ENCODE measurements at places on chromosomes 7 and 10.

DNA sequence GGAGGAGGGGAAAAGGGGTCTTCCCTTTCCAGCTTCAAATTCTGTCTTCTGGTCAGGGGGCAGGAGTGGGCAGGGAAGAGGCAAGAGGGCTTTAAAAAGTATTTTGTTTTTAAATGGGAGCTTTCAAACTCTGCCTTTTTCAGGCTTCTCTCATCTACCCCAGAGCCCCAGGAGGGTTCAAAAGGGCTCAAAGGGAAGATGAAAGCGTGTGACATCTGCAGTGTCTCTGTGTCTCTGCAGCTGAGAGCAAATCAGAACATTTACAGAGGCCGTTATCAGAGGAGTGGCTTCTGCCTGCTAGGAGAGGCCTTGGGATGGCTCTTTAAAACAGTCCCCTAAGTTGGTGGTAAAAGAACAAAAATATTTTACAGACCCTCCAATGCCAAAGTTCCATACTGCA is 30.3 kb downstream of the TRIM8 start:
- no peak for DNase-seq

- no peak for DNase-seq
Observed at GRCh38 chr10:78420946-78421735, 387.5 kb downstream of the RPS24 start.

GRCh38 chr10:82319074-82319473 is 444.1 kb downstream of the NRG3 start:
- no peak for DNase-seq

- DNase-seq: no peak
Observed at GRCh38 chr10:124480860-124481259, 19.2 kb downstream of the LHPP start.

DNA sequence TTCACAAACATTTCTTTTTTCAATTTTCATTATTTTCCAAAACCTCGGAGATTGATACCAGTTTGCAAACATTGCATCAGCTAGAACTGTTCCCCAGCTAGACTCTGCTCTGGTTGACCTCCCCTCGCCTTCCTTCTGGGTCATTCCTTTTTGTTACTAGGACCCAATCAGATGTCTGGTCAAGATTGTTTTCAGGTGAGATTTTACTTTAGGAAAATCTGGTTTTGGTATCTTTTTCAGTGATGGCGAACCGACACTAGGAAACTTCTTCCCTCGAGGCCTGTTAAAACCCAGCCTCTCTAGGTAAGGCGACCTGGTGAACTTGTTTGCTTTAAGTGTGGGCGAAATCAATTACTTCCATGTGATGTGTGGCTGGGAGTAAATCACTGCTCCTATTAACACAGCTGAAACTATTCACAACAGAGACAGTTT is 8.4 kb downstream of the PROSER2 start:
- no peak for DNase-seq

DNA sequence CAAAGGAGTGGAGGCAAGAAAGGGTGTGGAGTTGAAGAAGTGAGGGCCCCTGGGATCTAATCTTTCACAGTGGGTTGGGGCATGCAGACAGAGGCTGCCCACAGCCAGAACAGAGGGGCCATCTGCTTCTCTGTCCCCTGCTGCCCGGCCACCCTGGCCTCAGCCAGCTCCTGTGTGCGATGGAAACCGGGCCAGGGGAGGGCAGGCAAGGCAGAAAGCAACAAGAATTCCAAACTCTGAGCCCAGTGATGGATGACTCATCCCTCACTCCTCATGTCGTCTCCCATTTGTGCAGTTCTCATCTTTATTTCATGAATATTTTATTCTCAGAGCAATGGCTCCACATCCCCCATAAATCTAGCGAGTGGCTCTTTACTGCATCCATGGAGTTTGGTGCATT is 757.1 kb downstream of the GRID1 start:
- no peak for DNase-seq

GRCh38 chr7:45893996-45894664 is 5.8 kb downstream of the IGFBP1 start:
- no peak for DNase-seq

DNA sequence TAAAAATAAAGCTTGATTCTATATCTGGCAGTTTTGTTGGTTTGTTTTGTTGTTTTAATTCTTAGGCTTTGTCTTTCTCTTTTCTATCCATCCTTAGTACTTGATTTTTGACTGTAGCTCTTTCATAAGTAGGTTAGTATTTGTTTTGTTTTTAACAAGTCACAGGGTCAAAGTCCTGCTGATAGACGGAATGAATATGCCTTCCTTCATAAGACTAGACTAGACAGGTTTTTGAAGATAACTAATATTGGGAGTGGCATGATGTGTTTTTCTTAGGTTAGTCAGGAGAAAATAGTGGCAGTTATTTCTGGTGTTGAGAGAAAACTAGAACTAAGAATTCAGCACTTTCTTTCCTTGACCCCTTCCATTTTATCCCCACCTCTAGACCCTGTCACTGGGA is 50.4 kb downstream of the CASD1 start:
- no peak for DNase-seq

GRCh38 chr7:144407266-144407931 is 3.9 kb upstream of the NOBOX start:
- DNase-seq: no peak

GRCh38 chr10:21526860-21527597 is 1.5 kb upstream of the SKIDA1 start:
- DNase-seq: no peak

DNA sequence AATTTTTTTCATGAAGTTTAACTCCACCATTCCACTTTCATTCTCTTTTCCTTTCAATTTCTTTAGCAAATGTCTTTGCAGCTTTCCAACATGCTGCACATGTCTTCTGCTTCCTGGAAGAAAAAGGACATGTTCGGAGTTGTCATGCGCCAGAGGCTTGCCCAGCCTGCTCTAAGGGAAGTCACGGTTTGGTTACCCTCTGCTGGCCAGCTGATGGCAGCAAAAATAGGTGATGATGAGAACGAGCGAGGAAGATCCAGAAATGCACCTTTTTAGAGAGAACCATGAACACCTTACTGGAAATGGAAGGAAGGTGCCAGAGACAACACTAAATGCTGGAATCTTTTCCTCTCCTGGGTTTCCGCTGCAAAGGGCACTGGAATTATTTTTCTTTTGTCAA is 4.9 kb upstream of the ZSCAN21 start:
- DNase-seq: no peak

GRCh38 chr10:15863733-15864132 is 3.4 kb upstream of the MINDY3 start:
- no peak for DNase-seq

GRCh38 chr10:48614481-48615390 is 9.9 kb upstream of the ARHGAP22 start:
- DNase-seq: no peak

- no peak for DNase-seq
Observed at GRCh38 chr7:99248391-99249095, 24.1 kb upstream of the MYH16 start.

All from left renal cortex interstitium (tissue), 4 donors.